ENCODE measurements at places on chromosomes 3 and 15.

DNA sequence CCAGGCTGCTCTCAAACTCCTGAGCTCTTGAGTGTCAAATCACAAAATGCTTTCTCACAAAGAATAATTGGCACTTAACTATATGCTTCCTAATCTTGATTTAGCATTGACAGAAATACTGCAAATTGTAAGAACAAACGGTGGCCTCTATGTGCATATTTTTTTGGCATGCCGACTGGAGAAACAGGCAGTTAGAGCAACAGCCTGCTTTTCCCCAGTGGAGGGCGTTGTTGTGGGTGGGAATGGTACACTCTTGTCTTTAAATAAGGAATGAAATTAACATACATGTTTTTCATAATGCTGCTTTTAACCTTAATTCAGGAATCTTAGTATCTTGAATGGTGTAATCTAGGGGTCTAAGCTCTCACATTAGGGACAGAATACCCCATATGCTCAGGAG lies 31.1 kb upstream of the SV2B start:
- no peak for DNase-seq

GRCh38 chr15:77584201-77584600 lies 48.5 kb downstream of the LINGO1 start:
- DNase-seq: no peak

DNA sequence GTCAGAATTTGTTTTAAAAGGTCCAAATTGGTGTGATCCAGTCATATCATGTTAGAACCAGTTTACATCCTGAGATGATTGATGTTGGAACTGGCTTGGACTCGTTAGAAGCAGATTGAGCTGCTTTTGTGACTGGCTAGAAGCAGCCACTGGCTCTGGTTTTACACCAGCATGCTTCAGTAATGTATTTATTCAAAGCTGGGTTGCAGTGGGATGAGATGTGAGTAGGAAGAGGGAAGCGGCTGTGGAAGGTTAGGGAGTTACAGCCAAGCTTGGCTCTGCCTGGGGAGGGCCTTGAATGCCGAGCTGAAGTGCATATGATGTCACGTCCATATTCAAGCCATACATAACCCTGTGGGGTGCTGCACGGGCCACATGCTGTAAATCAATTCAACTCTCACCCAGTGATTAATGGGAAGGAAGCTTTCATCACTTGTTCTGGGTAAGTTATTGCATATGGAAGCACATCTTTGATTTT lies 104.0 kb upstream of the SMAD3 start:
- no peak for DNase-seq

- DNase-seq: no peak
These were observed 5.5 kb downstream of the AP2M1 start for GRCh38 chr3:184180165-184180564.

GRCh38 chr15:95440712-95441111 lies 889.8 kb upstream of the NR2F2 start:
- no peak for DNase-seq

GRCh38 chr3:43583481-43583880 lies 38.3 kb downstream of the ANO10 start:
- no peak for DNase-seq

DNA sequence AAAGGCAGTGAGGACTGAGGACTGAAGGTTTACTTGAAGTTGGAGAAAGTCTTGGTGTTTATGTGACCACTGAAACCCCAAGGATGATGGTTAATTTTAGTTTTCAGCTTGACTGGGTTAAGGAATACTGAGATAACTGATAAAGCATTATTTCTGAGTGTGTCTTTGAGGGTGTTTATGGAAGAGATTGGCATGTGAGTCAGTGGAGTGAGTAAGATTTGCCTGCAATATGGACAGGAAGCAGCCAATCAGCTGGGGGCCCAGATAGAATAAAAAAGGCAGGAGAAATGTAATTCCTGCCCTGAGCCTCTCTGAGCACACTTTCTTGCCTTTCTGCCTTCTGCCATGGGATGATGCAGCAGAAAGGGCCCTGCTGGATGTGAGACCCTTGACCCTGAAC lies 92.4 kb downstream of the KBTBD8 start:
- no peak for DNase-seq

GRCh38 chr3:123271466-123272159 lies 69.9 kb downstream of the SEC22A start:
- no peak for DNase-seq

DNA sequence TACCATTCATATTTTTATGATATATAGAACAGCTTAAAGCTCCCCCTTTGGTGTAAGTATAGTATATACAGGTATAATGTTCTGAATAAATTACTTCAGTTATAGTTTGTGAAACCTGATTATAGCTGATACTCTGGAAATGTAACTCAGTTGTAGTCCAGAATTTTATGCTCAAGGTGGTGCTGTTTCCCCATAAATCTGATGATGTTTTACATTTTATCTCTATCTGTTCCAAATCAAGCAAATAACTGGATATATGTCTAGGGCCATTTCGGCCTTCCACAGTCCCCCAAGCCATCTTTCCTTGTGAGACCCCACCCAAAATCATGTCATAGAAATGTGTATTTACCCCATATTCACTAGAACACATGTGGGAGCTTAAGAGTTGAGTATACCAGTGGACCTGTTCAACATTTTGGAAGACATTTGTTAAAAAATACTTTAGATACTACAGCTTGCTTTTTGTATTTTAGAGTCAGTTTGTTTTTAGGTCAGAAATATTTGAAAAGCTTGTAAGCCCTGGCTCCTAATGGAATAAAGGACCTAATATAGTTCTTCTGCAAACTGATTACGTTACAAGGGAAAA lies 107.1 kb downstream of the ATG7 start:
- DNase-seq: no peak

DNA sequence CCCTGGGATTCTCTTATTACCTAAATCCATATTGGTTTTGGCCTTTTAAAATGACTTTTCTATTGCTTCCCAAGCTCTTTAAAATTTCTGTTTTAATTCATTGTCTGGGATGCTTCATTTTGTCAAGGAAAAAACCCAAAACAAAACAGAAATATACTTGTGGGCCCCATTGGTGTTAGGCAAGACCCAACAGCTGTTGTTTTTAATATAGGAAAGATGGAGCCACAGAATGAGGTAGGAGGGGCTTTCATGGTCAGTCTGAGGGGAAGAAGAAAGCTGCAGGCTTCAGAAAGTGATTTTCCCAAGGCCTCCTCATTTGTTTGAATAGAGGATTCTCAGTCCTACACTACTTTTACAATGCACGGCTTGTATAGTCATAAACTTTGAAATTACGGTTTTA lies 180.5 kb downstream of the MCTP2 start:
- no peak for DNase-seq

DNA sequence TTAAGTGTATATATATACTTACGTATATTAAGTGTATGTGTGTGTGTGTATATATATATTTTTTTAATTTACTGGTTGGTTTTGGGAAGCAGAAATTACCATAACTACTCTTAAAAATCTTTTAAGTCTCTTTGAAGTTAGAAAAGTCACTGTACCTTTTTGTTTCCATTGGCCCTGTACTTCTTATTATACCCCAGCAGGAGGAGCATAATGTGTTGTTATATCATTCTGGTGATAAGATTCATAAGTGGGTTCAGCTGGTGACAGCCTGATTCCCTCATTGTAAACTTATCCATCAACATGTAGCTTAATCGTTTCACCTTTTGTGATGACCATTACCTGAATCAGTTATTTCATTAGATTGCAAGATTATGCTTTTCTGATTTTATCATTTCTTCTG lies 30.8 kb downstream of the MLH1 start:
- no peak for DNase-seq

DNA sequence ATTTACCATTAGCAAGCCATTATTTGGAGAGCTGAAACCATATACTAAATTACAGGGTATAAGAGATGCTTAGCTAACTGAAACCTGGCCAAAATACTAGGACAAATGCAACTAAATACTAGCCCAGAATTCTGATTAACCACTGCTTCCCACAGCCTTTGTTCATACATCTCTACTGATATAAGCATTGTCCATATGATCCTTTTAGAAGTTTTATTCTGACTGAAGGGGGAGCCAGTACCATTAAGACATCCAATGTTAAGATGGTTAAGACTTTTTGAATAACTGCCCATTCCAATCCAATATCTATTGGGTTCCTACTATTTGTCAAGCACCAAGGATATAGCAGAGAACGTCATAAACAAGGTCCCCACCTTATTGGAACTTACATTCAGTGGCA lies 421.3 kb downstream of the FOXP1 start:
- DNase-seq: no peak

DNA sequence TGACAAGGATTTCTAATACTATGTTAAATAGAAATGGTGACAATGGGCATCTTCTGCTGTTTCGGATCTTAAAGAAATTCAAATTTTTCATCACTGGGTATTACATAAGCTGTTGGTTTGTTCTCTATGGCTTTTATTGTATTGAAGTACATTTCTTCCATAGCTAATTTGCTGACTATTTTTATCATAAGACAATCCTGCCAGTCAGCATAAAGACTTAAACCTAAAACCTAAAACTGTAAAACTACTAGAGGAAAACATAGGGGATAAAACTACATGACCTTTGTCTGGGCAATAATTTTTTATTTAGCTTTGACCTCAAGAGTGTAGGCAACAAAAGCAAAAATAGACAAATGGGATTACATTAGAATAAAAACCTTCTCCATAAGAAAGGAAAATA lies 1017.4 kb downstream of the SI start:
- no peak for DNase-seq

DNA sequence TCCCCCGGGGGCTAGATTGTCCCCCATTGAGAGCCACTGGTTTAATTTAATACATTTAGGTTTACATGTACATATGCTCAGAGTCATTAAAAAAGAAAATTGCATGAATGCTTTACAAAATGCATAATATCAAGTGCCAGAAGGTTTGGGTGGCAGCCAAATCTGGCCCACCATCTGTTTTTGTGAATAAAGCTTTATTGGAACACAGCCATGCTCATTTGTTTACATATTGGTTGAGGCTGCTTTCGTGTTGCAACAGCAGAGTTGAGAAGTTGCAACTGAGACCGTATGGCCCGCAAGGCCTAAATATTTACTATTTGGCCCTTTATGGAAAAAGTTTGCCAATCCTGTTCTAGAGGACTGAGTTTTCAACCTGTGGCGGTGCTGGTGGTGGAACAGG lies 32.1 kb upstream of the RGMA start:
- no peak for DNase-seq

- DNase-seq: no peak
These were observed 356.4 kb downstream of the LPP start for GRCh38 chr3:188510366-188510765.
